NCI-H774 (cell line): ENCODE measurements at places on chromosomes 2 and 18.

GRCh38 chr18:65942854-65943253, 192.0 kb downstream of the CDH7 start:
- DNase-seq = no peak

DNA sequence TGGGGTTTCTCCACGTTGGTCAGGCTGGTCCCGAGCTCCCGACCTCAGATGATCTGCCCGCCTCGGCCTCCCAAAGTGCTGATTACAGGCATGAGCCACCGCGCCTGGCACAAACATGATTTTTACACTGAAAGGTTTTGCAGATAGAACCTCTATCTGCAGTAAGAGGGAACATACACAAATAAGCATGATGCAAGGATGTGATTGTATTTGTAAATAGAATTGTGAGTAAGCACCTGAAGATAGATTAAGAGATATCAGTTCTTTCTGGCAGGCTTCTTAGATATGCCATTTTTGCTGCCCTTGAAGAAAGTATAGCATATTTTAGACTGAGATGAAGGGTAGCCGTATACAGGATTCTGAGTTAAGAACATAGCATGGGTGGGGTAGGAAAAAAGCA, 3.6 kb downstream of the COMMD1 start:
- no peak for DNase-seq

DNA sequence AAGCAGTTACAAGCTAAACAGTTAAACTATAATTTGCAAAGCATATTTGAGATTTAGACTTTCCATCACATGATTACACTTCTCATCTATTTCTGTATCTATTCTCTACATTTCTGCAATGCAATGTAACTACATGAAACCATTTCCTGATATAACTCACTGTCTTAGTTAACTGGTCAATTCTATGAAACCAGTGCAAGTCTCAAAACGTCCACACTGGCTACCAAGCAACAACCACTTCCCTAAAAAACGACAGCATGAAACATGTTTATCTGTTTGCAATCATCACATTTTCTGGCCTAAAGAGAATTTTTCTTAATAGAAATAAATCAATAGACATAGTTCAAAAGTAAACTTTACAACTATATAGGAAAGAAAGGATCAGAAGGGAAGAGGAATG, 17.4 kb downstream of the FECH start:
- no peak for DNase-seq

DNA sequence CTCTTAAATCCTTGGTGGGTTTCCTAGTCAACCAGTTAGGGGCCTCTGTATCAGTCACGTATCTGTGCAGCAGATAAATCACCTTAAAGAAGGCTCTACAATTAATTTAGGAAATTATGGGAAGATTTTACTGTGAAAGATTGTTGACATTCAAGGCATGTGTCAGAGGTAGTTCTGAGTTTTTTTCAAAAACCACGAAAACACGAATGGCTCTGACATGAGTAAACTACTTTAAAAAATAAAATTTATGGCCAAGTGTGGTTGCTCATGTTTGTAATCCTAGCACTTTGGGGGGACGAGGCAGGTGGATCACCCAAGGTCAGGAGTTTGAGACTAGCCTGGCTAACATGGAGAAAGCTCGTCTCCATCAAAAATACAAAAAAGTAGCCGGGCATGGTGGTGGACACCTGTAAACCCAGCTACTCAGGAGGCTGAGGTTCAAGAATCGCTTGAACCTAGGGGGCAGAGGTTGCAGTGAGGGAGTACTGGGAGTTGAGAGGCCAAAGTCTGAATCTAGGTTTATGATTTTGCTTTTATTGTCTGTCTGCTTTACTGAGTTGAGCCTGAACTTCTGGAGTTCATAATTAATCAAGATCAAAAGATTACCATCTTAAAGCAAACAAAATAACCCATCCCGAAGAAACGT, 77.1 kb downstream of the SPRED2 start:
- DNase-seq = no peak

DNA sequence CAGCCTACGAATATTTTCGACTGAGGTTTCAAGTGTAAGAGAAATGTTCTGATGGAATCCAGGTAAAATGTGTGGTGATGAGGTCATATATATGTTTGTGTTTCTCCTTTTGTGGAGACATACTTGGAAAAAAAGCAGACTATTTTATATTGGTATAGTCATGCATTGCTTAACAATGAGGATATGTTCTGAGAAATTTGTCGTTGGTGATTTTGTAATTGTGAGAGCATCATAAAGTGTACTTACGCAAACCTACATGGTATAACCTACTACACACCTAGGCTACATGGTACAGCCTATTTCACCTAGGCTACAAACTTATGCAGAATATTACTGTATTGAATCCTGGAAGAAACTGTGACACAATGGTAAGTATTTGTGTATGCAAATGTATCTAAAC, 1849.9 kb upstream of the CELF4 start:
- no peak for DNase-seq

- peak; percentile 57 for DNase-seq
Measured at GRCh38 chr2:197145471-197146056, 165.0 kb downstream of the ANKRD44 start.

GRCh38 chr2:60000686-60001085, 552.8 kb downstream of the BCL11A start:
- no peak for DNase-seq

- no peak for DNase-seq
Measured at GRCh38 chr18:75172299-75173124, 36.4 kb downstream of the PTGR3 start.

- no peak for DNase-seq
Measured at GRCh38 chr2:127610561-127610960, 35.4 kb upstream of the GPR17 start.

DNA sequence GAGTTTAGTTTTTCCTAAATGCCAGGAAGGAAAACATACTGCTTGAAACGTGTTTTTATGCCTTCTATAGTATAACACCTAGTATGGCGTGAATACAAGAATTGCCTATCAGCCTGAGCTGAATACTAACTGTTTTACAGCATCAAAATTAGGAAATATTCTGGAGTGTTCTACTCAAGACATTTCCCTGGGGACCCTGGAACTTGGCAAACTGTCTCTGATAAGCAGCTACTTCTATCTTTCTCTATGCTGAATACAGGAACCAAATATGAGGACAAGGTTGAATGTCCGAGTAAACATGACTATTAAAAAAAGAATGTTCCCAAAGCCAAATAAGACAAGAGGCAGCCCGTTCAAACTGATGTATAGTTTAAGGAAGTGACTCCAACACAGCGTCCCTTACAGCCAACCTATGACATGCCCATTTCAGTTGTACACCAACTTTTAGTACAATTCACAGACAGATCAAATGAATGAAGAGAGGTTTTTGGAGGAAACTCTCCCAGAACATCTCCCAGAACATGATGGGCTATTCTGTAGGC, 951.3 kb upstream of the ACVR2A start:
- DNase-seq = no peak

DNA sequence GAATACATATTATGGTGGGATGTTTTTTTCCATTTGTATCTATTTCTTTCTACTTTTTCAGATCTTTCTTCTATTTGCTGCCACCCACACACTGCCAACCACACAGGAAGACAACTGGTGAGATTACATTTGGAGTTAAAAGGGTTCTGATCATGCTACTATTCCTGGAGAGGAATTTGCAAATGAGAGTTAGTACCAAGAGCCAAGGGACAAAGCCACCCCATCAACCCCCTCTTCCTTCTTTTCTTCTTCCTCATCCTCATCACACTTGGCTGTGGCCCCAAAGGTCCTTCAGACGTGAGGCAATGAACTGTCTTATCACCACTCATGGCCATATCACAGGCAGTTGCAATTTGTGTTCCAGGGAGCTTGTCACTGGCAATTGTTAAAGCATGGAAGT, 215.6 kb upstream of the SLC14A2 start:
- no peak for DNase-seq

DNA sequence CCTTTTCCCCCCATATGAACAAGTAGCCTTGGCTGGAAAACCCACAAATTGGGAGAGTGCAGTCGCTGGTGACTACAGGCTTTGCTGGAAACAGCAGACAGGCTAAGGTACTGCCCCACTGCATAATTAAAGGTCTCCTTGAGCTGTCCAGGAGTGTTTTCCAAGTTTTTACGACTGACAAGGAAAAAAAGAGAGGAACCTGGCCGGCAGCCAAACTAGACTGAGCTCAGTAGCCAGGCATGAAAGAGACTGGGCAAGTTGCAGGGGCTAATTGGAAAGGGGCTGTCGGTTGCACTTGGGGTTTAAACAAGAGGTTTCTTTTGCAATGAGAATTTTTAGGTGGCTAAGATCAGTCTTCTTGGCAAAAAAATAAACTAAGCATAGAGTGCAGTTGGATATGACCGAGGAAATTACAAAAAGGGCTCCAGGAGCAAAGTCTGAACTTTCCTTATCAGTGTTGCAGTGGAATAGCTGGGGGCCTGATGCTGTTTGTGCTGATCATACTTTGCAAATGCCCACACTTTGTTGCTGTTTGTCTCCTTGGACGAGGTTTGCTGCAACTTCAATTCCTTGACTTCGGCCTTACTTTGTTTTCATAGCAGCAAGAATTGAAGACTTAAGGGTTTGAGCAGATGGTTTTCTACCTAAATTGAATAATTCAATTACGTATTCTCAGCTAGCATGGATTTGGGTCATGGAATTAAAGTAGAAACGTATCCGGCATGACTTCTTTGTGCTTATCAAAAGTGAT, 2.1 kb downstream of the GULP1 start:
- DNase-seq = peak; percentile 35

DNA sequence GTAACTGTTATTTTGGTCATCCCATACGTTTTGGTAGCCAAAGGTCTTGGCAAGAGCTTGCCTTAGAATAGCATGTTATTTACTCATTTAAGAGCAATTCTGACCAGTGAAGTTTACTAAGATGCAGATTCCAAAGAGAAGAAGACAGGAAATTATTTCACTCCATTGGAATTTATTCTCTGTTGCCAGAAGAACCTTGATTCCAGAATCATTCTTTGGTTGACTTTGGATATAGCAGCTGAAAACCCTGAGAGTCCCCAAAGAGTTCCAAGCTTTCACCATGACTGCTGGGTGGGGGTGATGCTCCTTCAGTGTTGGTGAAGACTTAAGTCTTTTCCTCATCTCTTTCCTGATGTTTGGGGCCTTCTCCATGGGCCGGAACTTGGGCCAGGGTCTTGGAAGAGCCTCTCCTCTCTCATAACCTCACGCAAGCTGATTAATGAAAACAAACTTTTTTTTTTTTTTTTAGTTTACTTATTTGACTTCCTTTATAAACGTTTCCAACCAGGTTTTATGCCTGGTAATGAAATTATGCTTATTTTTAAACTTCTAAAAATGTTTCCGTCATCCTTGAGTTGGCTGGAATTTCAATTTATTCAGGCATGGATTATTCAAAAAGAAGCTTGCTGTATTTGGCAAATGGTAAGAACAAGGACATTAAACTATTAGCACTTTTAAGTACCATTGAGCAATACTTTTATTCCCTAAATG, 192.0 kb downstream of the MTX2 start:
- no peak for DNase-seq

- no peak for DNase-seq
Measured at GRCh38 chr2:206452242-206452641, 8.9 kb downstream of the ADAM23 start.

DNA sequence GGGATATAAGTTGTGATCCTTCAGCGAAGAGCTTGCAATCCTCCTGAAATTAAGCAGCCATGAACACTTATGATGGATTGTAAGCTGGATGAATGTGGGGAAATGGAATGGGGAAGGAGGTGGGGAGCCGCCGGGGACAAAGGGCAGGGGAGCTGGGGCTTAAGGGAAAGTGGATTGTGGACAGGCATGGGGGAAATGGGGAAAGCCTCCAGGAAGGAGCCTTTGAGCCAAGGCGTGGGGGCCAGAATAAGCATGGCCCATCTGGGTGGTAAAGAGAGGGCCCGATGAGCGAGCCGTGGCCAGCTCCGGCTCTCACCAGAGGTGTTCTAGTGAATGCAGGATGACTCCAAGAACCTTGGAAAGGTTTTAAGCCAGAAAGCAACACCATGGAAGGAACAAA, 124.0 kb downstream of the SMAD7 start:
- DNase-seq = no peak

- DNase-seq = no peak
Measured at GRCh38 chr2:41896186-41896846, 151.5 kb upstream of the PKDCC start.

- DNase-seq = no peak
Measured at GRCh38 chr2:120783969-120784372, 48.3 kb downstream of the GLI2 start.

GRCh38 chr2:72347081-72347480, 199.4 kb upstream of the CYP26B1 start:
- no peak for DNase-seq

GRCh38 chr2:162382278-162382677, 38.3 kb downstream of the GCA start:
- no peak for DNase-seq

- DNase-seq = no peak
Measured at GRCh38 chr18:37852464-37852863, 286.9 kb upstream of the CELF4 start.

- DNase-seq = no peak
Measured at GRCh38 chr2:71669058-71669456, 215.7 kb downstream of the DYSF start.

DNA sequence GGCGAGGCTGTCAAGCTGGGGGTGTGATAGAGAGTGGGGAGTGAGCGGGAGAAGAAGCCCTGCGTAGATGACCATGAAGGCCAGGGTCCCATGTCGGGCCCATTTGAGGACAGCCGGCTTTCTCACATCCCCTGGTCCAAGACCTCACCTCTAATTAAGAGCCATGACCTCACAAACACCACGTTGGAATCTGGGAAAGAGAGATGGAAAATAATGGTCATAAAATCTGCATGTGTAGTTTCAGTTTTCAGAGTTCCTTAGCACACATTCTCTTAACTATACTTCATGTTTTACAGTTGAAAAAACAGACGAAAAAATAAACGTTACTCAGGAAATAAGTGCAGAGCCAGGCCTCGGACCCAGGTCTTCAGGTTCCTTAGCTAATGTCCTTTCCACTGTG, 244.8 kb upstream of the SIX2 start:
- no peak for DNase-seq

DNA sequence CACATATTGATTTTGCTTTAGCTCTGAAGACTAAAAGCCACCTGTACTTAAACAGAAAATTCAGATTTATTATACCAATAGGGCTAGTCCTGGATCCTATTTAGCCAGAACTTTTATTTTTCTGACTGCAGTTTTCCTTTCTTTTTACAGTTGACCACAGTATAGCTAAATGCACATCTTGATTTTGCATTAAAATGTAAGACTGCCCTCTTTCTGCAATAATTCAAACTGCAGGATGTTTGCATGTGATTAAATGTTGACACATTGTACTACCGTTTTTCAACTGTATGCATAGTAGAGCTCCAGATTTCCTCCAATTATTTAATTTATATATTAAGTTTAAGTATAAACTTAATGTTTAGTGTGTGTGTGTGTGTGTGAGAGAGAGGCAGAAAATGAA, 1262.9 kb downstream of the SUCLG1 start:
- DNase-seq = no peak
